ENCODE measurements at places on chromosomes 16 and 17. TPM values are rescaled to one million over a fixed set of nuclear protein-coding genes. Genes with fewer than 3 reads are reported as not detected.

The HASPIN gene
- 5.0 TPM for polyA plus RNA-seq

The TBKBP1 gene
- polyA plus RNA-seq = 10.2 TPM

The PHOSPHO1 gene
- polyA plus RNA-seq = 1.8 TPM

The KIFC3 gene
- polyA plus RNA-seq = 78.3 TPM

The PLA2G15 gene
- polyA plus RNA-seq = 12.2 TPM

The TBC1D3C gene
- not detected for polyA plus RNA-seq

The PDIA2 gene
- 8.3 TPM for polyA plus RNA-seq

The SULT1A3 gene
- polyA plus RNA-seq = 3.1 TPM
